Activated naive CD4-positive, alpha-beta T cell treated with anti-CD3 and anti-CD28 coated beads for 36 hours (primary cell): ENCODE measurements at places on chromosomes 7 and 10. TPM values are rescaled to one million over a fixed set of nuclear protein-coding genes. Genes with fewer than 3 reads are reported as not detected.

DNA sequence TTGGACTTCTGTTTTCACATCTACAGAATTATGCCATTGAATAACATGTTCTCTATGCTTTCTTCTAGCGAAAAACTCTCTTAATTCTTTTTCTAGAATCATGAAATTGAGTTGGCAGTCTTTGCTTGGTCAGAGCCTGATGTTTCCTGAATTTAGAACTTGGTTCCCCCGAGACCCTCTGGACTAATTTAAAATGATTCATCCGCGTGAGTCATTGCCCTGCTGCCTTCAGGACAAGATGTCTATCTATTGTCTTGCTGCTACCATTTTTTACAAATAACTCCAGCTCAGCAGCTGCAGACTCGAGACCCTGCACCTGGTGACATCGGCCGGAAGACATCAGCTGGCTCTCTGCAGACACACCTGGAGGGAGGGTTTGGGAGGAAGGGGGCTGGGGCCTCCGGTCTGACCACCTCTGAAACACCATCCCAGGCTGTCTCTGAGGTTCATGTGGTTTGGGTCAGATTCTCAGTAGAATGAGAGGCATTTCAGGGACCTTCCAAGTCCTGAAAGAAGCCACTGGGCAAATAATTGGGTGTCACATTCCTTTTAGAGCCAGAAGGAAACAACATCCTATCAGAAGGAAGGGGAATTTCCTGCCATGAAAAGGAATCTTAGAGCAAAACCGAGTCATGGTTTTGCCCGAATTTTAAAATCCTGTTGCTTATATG lies 20.9 kb upstream of the KLF6 start:
- peaks cover 73% of the 10 kb centered on the region for H3K4me1 ChIP-seq
- H3K36me3 ChIP-seq = no peaks in the 10 kb centered on the region
- no peaks in the 10 kb centered on the region for H3K27me3 ChIP-seq
- H3K4me3 ChIP-seq = peak overlapping the region; percentile 10
- DNase-seq = peak; percentile 45
- no peak overlapping the region for H3K27ac ChIP-seq

DNA sequence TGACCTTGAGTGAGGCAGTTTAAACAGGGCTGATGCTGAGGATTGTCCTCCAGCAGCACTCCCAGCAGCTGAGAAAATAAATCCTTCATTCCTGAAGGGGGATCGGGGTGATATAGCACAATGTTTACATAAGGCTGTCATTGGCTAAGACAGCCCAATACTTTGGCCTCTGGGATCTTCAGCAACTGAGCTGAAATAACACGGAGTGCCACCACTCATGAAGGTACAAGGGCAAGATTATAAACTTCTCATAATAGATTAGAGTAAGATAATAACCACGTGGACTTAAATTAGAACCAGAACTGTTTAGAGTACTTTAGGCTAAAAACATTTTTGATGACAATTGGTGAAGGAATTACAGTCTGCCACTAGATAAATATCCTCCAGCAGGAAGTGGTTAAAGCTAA lies 70.0 kb upstream of the PAPSS2 start:
- H3K4me1 ChIP-seq = no peaks in the 10 kb centered on the region
- H3K36me3 ChIP-seq = no peaks in the 10 kb centered on the region
- H3K27me3 ChIP-seq = peaks cover 2% of the 10 kb centered on the region

- peak; percentile 71 for DNase-seq
- H3K4me1 ChIP-seq = peaks cover 4% of the 10 kb centered on the region
- no peak overlapping the region for H3K4me3 ChIP-seq
- H3K27me3 ChIP-seq = no peaks in the 10 kb centered on the region
Measured at GRCh38 chr7:24665564-24666294, 91.5 kb downstream of the GSDME start.

The HOXA7 gene
- not detected for total RNA-seq

DNA sequence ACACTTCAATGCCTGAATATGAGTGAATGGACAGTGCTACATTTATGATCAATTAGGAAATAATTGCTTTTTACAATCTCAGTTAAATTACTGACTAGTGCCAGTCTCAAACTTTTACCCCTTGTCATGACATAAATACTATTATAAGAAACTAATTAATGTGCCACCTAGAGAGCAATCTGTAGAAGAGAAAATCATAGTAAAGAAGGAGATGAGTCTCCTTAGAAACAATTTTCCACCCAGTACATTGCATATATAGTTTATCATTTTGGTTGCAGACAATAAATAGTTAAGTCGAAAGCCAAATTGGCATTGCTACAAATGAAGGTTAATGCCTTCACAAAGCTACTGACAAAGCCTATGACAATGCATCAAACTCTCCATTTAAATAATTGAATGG lies 68.6 kb downstream of the SLC13A1 start:
- no peak overlapping the region for H3K4me3 ChIP-seq
- no peaks in the 10 kb centered on the region for H3K27me3 ChIP-seq
- no peaks in the 10 kb centered on the region for H3K4me1 ChIP-seq
- DNase-seq = no peak

The ITIH5 gene
- total RNA-seq = not detected

The AKR1C4 gene
- total RNA-seq = not detected

GRCh38 chr10:1762076-1762475 lies 24.8 kb upstream of the ADARB2 start:
- no peaks in the 10 kb centered on the region for H3K27me3 ChIP-seq
- H3K36me3 ChIP-seq = no peaks in the 10 kb centered on the region
- no peak for DNase-seq
- no peaks in the 10 kb centered on the region for H3K4me1 ChIP-seq
- H3K4me3 ChIP-seq = no peak overlapping the region

The PARG gene
- total RNA-seq = 27.2 TPM

The LEP gene
- not detected for total RNA-seq

DNA sequence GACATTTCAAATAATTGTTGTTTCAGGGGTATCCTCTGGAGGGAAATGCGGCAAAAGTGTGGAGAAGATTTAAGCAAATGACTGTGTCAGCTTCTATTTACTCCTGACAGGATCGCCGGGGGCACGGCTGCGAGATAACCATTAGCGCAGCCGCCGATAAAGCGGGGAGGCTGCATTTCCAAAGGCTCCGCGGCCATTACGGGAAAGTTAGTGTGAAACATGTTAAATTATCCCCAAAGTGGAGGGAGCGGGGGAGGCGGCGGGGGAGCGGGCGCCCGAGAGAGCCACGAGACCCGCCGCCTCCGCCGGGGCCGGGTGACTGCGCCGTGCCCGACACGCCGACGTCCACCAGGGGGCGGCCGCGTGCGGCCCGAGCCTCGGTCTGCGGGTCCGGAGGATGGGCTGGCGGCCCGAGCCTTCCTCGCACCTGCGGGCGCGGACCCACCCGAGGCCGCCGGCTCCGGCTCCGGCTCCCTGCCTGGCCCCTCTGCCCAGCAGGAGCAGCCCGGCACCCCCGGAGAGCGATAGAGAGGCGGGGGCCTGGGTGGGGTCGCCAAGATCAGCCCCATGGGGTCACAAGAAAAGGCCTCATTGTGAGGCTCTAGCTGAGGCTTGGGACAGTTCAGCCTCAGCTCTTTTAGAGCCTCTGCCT lies 74.4 kb upstream of the PAX2 start:
- no peaks in the 10 kb centered on the region for H3K36me3 ChIP-seq
- peak; percentile 67 for DNase-seq
- peaks cover 58% of the 10 kb centered on the region for H3K27me3 ChIP-seq
- H3K4me1 ChIP-seq = peaks cover 6% of the 10 kb centered on the region
- no peak overlapping the region for H3K27ac ChIP-seq

GRCh38 chr10:52959810-52960209 lies 187.2 kb upstream of the MBL2 start:
- no peak for DNase-seq
- no peaks in the 10 kb centered on the region for H3K27me3 ChIP-seq
- no peaks in the 10 kb centered on the region for H3K36me3 ChIP-seq
- H3K4me3 ChIP-seq = no peak overlapping the region
- no peak overlapping the region for H3K27ac ChIP-seq

DNA sequence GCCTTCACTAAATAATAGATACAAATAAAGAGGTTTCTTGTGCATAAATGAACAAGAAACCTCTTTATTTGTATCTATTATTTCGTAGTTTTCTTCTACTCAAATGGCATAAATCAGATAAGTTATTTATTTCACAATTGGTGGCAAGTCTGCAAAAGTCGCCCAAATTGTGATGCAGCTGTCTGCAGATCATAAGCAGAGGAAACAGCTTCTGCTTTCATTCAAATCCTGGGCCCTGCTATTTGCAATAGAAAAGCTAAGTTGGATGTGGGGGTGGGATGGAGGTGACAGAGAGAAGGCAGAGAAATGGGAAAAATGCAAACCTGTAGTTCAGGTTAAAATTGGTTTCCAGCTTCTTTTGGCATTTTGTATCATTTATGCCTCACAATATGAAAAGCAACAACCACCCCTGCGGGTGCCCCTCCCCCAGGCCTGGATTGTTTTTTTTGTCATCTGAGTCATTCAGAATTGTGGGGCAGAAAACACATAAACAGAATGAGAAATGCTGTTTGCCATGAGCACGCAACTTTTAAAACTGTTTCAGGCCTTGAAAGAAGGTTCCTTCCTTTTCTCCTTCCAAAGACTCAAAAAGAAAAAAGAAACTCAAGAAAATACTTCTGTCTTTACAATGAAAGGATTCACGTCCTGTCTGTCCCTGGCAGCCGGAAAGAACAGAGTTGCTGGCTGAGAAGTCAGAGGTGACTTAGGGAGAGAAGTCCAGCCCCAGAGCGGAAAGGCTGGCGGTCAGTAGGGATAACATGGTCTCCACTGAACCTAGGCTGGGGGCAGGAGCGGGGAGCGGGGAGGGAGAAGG lies 132.9 kb downstream of the BAMBI start:
- H3K36me3 ChIP-seq = no peaks in the 10 kb centered on the region
- DNase-seq = no peak
- H3K27me3 ChIP-seq = peaks cover 36% of the 10 kb centered on the region
- H3K4me3 ChIP-seq = no peak overlapping the region
- H3K4me1 ChIP-seq = peaks cover 4% of the 10 kb centered on the region
- H3K27ac ChIP-seq = no peak overlapping the region

DNA sequence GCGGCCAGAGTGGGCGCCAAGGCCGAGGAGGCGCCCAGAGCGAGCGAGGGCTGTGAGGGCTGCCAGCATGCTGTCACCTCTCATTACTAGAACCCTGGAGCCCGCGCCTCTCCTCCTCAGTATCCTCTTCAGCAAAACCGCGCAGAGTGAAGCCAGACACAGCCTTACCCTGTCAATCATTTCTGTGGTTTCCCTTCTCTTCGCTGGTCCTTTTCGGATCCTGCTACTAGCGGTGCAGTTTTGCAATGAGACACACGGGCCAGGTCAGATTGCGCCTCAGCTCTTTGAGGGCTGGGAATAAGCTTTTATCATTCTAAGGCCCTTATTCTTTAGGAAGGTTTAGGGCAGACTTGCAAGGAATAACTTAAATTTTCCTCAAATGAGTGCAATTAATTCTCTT lies 55.5 kb upstream of the FAM171A1 start:
- H3K36me3 ChIP-seq = no peaks in the 10 kb centered on the region
- H3K27me3 ChIP-seq = peaks cover 6% of the 10 kb centered on the region
- H3K27ac ChIP-seq = no peak overlapping the region
- H3K4me1 ChIP-seq = no peaks in the 10 kb centered on the region

- H3K27ac ChIP-seq = no peak overlapping the region
- no peaks in the 10 kb centered on the region for H3K4me1 ChIP-seq
- no peak for DNase-seq
- H3K36me3 ChIP-seq = no peaks in the 10 kb centered on the region
- no peaks in the 10 kb centered on the region for H3K27me3 ChIP-seq
Measured at GRCh38 chr7:114415064-114415989, 712 bp downstream of the FOXP2 start.

The HOXA11 gene
- total RNA-seq = not detected

DNA sequence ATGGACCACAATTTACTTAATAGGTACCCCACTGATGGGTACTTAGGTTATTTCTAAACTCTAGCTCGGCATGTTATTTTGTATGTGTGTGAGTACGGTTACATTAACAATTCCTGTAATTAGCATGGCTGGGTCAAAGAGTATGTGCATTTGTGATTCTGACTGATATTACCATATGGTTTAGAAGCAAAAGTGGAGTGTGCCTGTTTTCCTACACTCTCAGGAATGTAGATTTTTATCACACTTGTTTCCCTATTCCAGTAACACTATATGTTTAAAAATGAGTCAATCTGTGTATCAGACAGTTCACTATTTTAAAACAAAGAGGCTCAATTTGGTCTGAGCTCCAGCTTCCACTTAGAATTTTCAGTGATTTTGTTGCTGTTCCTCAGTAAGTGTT lies 44.6 kb upstream of the GSDME start:
- H3K27me3 ChIP-seq = no peaks in the 10 kb centered on the region
- no peak for DNase-seq
- no peak overlapping the region for H3K27ac ChIP-seq
- no peak overlapping the region for H3K4me3 ChIP-seq
- H3K36me3 ChIP-seq = peaks cover 42% of the 10 kb centered on the region
